ENCODE measurements at places on chromosomes 12 and 14.

- DNase-seq, result no peak
These were observed 98.6 kb downstream of the SCARB1 start for GRCh38 chr12:124764870-124765580.

DNA sequence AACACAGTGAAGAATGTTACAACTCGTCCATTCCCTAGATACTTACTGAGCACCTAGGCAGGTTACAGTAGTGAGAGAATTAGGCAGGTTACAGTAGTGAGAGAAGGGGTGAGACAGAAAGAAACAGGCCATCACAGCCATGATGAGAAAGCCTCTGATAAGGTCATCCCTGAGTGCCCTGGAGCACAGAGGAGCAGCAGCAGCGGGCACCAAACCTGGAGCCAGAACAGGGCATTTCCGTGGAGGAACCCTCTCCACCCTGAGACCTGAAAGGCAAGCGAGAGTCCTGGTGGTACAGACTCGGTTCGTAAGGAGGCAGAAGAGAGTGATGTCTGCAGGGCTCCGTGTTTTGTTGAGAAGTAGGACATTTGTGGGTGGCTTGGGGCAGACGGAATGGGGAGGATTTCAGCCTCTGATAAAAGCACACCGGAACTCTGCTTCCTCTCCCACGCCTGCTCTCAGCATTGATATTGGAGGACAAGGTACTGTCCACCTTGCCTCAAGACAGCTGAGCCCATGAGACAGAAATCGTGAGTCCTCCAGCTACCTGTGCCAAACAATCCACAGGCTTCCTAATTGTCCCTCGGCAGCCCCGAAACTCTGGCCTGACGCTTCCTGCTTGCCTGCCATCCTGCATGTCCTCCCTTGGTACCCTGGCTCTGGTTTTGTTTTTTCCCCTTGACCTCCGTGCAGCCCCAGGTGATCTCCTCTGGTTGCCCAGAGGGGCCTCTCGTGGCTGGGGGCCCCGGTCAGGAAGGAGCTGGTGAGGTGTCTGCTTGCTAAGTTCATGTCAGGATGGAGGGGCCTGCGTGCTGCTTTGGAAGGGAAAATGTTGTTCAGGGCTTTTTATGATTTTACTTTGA is 136.1 kb downstream of the GCH1 start:
- no peak for DNase-seq

DNA sequence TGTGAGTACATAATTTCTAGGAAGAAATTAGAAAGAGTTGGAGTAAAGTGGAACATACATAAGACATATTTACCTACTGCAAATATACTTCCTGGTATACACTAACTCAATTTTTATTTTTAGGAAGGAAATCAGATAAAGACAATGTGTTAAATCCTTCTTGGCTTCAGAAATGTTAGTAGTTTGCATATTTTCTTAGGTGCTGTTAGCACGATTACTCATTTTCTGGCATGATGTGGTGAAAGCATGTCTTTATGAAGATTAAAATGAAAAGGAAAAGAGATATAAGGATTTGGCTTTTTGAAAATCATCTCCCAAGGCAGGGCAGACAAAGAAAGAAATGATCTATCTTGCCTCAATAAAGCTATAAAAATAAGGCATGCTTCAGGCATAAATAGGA is 287.6 kb upstream of the E2F7 start:
- no peak for DNase-seq

GRCh38 chr14:21846227-21846885 is 172.7 kb upstream of the OR4E1 start:
- DNase-seq, result no peak

GRCh38 chr14:101083564-101084435 is 180.3 kb upstream of the RTL1 start:
- DNase-seq, result no peak

DNA sequence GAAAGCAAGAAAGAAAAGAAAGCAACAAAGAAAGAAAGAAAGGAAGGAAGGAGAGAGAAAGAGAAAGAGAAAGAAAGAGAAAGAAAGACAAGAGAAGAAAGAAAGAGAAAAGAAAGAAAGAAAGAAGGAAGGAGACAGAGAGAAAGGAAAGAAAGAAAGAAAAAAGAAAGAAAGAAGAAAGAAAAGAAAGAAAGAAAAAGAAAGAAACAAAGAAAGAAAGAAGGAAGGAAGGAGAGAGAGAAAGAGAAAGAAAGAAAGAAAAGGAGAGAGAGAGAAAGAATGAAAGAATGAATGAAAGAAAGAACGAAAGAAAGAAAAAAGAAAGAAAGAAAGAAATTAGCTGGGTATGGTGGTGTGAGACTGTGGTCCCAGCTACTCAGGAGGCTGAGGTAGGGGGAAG is 400.1 kb upstream of the MDGA2 start:
- DNase-seq, result no peak

DNA sequence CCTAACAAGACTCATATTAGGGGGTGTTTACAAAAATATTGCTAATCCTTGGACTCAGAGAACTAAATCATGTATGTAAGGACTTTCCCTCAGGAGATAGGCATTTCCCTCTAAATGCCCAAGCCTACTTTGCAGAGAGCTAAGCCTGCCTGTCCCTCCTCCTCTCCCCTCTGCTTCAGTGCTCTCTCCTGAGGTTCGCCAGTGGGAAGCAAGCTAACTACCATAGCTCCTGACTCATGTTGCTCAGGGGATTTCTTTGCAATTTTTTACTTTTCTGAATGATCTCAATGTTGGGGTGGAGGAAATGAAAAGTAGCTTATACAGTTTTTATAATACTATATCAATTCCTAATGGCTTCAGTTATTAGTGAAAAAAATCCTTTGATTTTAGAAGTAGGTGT is 29.6 kb downstream of the IFT43 start:
- no peak for DNase-seq

GRCh38 chr12:100302081-100302480 is 35.1 kb downstream of the SCYL2 start:
- DNase-seq, result no peak
